ENCODE measurements at places on chromosomes 1 and 21. TPM values are rescaled to one million over a fixed set of nuclear protein-coding genes. Genes with fewer than 3 reads are reported as not detected.

Gene PADI4
- not detected for total RNA-seq

Gene GNB1
- 123 TPM for total RNA-seq

Gene NEGR1
- total RNA-seq: 7.0 TPM

Gene PGLYRP4
- not detected for total RNA-seq

Gene ANGPTL3
- not detected for total RNA-seq

Gene ELAVL4
- total RNA-seq: 0.55 TPM

Measured in transverse colon (tissue), 4 donors.